ENCODE measurements at places on chromosomes 1 and 21.
A peak's percentile ranks its signal among the peaks of the same experiment; 100 is the strongest.

GRCh38 chr1:111801071-111801850, 45.6 kb downstream of the DDX20 start:
- DNase-seq: no peak

DNA sequence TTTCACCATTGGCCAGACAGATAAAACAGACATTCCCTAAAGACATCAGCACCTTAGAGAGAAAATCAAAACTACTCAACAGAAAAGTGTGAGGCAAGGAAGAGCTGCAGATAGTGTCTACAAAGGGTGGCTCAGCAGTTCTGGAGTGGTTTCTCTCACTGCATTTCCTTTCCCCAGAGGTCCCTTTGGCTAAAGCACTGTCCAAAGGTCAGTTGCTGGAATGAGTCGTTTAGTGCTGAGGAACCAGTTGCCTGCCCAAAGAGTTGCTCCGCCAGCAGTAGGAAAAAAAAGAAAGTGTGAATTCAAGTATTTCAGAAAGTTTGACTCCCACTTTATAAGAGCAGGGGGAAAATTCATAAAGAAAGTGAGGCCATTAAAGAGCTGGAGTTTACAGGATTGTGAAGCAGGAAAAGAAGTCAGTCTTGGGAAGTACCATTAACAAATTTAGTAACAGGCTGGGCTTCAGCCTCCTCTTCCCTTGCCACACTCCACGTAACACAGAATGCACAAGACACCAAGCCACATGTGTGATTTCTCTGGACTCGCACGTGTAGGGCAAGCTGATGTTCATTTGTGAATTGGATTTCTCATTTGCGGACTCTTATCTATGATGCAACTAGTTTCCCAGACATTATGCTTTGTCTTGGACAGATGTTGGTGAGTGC, 122.2 kb downstream of the RUNX1 start:
- no peak for DNase-seq

DNA sequence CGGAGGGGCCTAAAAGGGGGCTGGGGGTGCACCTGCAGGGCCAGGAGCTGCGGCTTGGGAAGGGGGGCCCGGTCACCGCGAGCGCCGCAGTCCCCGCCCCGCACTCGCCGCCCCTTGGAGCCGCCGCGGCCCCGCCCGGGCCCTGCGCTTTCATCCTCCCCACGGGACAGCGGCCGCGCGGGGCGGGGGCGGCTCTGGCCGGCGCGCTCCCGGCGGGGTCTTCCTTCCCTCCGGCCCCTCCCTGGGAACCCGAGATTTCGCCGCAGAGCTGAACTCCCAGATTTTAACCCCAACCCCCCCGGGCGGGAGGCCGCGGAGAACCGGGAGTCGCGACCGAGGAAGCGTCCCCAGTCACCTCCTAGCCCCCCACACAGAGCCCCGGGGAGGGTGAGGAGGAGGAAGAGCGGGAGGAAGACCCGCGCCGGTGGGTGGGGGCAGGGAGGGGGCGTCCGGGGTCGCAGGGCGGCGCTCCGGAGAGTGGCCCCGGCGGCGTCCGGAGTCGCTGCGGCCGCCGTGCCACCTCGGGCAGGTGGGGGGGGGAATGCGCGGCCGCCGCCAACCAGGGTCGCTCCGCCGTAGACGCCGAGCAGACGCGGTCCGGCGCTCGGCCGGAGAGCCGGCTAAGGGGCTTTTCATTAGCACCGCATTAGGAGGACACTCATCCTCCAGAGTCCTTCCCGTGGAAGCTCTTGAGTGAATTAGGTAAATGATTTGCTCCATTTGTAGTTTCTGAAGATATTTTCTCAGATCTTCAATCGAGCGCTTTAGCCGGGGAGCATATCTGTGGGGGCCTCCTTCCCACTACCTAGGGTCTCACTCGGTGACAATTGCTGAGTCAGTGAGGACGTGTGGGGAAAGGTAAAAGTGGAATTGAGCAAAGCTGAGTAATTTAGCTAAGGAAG, 31.6 kb upstream of the NFIA start:
- no peak for DNase-seq

DNA sequence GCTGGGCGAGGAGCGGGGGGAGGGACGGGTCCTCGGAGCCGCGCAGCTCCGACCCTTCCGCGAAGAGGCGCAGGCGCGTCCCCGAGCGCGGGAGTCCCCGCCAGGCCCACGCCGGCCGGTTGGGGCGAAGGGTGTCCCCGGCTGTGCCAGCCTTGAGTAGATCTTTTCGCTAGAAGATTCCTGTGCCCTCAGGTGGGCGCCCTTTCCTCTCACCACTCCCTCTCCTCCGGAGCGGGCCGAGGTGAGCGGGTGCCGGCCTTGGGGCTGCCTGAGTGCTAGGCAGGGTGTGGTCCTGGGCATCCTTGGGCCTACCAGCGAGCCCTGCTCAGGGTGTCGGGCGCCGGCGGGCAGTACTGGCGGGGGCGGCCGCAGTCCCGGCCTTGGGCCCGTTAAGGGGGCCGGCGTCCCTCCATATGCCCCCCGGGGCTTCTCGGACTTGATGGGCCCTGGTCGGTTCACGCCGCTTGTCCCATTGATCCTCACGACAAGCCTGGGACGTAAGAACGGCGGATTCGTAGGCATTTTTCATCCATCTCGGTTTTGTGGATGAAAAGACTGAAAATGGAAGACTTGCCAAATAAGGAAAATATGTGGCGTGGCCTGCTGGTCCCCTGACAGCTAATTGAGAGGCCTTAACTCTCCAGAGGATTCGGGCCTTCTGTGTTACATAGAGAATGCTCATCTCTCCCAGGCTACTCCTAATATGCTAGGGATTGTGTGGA, 712 bp downstream of the DEGS1 start:
- peak; percentile 73 for DNase-seq

GRCh38 chr1:27935721-27936120, 921 bp downstream of the SMPDL3B start:
- DNase-seq: no peak

- DNase-seq: peak; percentile 44
These were observed 27.0 kb upstream of the PPP1R15B start for GRCh38 chr1:204438628-204439027.

DNA sequence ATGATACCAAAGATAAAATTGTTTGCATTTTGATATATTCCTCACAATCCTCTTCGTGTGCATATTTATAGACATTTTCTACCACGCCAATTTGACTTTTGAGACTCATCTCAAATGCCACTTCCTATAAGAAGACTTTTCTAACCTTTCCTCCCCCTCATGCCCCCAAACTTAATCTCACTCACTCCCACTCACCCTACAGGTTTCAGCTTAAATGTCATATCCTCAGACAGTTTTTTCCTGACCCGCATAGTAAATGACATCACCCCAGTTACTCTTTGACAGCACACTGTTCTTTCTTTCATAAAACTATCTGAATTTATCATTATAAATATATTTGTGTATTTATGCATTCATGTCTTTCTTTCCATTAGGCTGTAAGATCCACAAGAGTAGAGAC, 29.6 kb upstream of the RGS8 start:
- DNase-seq: no peak

DNA sequence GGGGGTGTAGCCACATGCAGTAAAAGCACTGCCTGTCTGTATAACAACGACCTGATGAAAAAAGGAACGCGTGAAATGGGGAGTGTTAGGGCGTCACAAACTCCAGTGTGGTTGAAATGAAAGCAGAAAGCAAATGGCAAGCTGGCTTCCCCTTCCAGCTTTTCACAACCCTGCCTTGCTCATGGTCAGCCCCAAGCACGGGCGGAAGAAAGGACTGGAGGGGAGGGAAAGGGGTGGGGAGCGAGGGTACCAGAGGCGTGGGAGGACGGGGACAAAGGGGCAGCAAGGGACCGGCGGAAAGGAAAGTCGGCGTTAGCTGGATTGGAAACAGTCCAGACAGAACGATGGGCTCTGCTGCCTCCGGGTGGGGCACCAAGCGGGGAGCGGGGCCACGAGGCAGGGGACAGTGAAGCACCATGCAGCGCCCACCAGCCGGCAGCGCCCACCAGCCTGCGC, 9.6 kb downstream of the VPS26C start:
- DNase-seq: peak; percentile 50

GRCh38 chr21:45469273-45470086, 64.5 kb downstream of the COL18A1 start:
- no peak for DNase-seq

- DNase-seq: no peak
These were observed 181.7 kb downstream of the ROR1 start for GRCh38 chr1:63955370-63956145.

DNA sequence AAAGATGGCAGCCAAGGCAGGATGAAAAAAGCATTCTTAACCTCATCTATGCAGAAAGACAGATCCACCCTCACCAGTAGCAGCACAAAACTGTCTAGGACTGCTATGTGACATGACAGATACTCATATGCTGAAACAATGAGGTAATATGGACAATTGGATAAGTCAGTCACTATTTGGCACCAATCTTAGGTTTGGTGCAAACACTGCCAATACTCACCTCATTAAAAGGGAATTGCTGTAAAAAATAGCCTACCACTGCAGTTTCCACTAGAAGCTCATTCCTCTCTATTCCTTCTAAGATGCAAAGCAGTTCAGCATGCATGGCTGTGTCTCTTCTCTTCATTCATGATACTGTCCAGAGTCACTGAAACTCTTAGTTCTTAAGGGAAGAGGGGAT, 91.7 kb downstream of the TBX15 start:
- no peak for DNase-seq

- DNase-seq: no peak
These were observed 813.6 kb upstream of the ADGRL2 start for GRCh38 chr1:80987106-80987505.

DNA sequence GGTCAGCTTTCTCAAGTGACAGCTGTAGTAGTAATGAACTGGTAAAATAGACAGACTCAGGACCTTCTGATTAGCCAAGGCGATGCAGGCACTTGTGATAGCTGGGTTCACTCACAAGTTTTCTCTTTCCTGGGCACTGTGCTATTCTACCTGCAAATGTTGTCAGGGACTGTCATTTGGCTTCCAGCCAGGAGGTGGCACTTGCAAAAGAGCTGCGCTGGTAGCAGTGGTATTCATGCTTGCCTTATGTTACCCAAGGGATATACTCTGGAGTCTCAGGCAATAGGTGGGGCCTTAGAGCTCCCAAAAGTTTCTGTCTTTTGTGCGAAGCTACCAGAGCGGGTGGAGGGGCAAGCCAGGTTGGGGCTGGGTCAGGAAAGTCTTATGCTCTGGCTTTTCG, 23.5 kb downstream of the IFI44 start:
- DNase-seq: peak; percentile 53

- no peak for DNase-seq
These were observed 12.8 kb downstream of the RRP15 start for GRCh38 chr1:218297867-218298266.

DNA sequence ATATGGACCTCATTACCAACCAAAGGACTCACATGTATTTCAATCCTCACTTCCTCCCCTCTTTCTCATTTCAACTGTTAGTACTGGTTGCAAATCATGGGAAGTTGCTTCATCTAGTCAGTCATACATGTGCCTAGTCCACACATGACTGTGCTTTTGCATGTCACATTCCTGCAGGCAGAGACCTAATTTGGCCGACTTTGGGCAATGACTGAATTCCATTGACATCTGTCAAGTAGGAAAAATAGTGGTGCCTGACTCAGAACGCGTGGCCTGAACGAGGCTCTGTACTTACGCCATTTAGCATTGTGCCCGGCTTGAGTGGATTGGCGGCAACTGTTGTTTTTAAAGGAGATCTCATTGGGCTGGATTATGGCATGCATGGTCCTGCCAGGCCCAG, 18.0 kb downstream of the PTPRU start:
- DNase-seq: no peak

DNA sequence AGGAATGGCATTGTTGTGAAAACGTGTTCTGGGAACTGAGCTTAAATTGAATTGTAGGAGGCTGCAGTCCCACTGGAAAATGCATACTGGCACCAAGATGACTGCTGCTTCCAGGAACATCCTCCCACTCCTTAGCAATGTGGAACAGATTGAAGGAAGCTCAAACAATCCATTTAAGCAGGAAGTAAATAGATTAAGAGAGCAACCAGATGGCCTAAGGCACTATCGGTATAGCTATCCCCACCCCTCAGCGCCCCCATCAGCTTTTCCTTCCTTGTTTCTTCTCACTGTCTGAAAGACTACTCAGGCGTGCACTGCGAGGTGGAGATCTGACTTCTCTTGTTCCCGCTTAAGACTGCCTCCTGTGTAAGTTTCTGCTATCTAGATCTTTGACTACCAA, 4.0 kb upstream of the IFI16 start:
- DNase-seq: no peak

GRCh38 chr1:27568300-27569087, 35.5 kb downstream of the AHDC1 start:
- peak; percentile 95 for DNase-seq

GRCh38 chr1:101756411-101756810, 240.3 kb downstream of the OLFM3 start:
- no peak for DNase-seq

- DNase-seq: no peak
These were observed 139.6 kb upstream of the CTTNBP2NL start for GRCh38 chr1:112256411-112256810.

GRCh38 chr1:152035539-152036266, 1.1 kb downstream of the S100A11 start:
- DNase-seq: peak; percentile 29

DNA sequence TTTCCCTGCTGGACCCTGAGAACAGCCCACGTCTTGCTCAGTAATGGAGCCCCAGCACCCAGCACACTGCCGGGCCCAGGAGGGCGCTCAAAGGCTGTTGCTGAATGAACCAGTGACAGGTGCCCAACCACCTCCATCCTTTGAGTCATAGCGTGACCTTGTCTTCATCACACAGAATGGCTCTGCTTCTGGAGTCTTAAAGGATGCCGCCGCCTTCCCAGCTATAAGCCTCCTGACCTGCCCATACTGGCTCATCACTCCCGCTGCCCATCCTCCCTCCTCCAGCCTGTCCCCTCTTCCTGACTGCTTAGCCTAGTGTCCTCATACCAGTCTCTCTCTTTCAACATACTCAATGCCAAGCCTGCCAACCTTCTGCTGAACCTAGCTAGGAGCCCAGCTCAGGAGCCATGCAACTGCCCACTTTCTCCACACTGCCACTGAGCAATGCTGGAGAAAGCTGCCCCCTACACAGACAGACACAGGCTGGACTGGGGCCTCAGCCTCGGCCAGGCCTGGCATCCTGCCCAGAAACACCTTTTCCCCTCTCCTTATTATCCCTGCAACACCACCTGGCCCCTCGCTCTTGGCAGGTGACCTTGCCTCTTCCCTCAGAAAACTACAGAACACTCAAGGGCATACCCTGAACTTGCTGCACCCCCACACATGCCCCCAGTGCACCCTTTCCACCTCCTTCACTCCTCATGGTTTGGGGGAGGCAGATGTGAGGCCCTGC, 14.1 kb downstream of the TTC39A start:
- no peak for DNase-seq

GRCh38 chr1:233172201-233172600, 123.3 kb downstream of the PCNX2 start:
- DNase-seq: no peak

- no peak for DNase-seq
These were observed 374.9 kb upstream of the CAMK1G start for GRCh38 chr1:209208648-209209047.

GRCh38 chr1:7218210-7218832, 433.1 kb downstream of the CAMTA1 start:
- DNase-seq: peak; percentile 41

DNA sequence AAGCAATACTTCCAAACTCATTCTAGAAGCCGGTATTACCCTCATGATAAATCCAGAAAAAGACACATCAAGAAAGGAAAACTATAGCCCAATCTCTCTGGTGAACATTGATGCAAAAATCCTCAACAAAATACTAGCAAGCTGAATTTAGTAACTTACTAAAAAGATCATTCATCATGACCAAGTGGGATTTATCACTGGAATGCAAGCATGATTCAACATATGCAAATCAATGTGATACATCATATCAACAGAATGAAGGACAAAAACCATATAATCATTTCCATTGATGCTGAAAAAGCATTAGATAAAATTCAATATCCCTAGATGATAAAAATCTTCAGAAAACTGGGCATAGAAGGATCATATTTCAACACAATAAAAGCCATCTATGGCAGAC, 402.9 kb downstream of the TGFB2 start:
- DNase-seq: no peak
